Stimulated activated CD8-positive, alpha-beta memory T cell treated with anti-CD3 and anti-CD28 coated beads, Interleukin-15, amount 100 ng/mL, for 24 hours (primary cell): ENCODE measurements at places on chromosomes 6 and 20.

DNA sequence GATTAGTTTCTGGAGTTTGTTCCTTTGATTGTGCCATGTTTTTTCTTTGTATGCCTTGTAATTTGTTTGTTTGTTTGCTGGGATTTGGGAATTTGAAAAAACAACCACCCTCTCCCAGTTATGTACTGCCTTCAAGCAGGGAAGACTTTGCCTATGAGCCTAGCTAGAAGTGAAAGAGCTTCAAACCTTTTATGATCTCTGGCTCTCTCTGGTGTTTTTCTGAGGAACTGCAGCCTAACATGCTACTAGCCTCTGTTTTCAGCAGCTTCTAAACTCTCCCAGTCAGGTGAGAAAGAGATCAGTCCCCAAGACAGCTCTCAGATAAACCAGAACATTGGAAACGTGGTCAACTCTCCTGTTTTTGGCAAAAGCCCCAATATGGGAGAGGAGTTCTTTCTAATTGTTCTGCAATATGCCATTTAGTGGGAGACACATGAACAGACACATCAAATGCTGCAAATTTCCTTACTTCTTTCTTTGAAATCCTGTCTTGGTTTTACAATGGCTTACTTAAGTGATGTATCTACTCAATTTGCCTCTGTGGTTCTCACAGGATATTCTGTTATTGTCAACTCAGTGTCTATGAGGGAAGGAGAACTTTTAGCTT lies 58.9 kb upstream of the SERINC1 start:
- DNase-seq = no peak

GRCh38 chr6:71080133-71080532 lies 123.3 kb upstream of the B3GAT2 start:
- DNase-seq = no peak

DNA sequence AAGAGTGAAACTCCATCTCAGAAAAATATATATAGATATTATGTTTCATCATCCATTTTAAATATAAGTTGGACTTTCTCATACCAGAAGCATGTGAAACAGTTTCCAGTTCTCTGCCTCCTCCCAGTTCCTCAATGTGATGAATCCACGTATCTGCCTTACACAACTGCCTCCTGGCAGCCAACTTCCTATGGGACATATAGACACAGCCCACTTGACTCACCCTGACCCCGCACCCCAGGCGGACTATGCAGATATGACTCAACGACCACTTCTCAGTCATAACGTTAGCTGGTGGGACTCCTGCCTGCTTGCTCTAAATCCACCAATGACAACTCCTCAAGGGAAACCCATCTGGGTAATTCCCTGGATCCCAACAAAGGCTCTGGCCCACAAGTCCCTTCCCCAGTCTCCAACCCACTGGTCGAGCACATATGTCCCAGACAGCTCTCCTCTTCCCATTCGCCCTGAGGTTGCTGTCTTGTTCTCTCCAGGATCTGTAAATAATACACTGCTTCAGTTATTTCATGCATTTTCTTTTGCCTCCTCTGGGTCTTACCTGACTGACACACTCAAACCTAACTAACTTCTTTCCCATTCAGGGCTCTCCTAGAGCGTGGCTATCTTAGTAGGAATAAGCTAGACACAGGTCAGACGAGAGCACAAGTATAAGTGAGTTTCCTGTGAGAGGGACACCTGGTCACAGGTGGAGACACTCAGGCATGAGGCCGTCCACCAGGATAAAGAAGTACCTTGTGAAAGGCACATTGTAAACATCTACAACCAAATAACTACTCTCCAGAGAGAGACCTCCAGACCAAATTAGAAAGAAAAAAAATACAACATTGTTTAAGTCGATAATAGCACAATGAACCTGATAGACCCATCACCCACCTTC lies 548.5 kb downstream of the CD83 start:
- DNase-seq = no peak

DNA sequence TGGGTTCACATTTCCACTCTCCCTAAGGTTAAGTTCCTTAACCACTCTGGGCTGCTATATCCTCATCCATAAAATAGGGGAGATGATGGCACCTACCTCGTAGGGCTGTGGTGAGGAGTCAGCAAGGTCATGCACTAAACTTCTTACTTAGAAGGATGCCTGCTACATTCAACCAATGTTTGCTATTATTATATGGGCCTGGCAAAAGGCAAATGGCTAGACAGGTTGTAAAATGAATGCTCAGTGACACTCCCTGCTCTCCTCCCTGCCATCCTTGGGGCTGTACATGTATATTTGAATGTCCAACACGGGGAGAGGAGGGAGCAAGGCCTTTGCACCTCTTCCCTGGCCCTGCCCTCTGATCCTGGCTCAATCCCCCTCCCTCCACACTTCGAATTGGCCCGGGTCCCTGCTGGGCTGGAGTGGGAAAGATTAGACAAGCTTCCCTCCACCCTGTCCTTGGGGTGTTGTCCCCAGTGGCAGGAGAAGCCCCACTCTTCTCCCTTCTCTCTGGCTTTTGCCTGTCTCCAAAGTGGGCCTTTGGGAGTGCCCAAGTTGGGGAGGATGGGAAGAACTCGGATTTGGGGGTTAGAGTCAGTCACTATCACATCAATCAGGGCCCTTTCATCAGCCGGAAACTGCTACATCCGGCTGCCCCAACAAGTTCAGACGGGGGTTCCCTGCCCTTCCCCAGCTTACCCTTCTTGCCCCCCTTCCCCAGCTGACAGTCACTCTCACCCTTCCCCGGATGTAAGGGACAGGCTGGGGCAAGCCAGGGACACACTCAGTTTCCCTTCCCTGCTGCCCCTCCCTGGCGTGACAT lies 36.3 kb upstream of the VEGFA start:
- no peak for DNase-seq

GRCh38 chr20:9225879-9226278 lies 157.0 kb downstream of the PLCB4 start:
- no peak for DNase-seq

DNA sequence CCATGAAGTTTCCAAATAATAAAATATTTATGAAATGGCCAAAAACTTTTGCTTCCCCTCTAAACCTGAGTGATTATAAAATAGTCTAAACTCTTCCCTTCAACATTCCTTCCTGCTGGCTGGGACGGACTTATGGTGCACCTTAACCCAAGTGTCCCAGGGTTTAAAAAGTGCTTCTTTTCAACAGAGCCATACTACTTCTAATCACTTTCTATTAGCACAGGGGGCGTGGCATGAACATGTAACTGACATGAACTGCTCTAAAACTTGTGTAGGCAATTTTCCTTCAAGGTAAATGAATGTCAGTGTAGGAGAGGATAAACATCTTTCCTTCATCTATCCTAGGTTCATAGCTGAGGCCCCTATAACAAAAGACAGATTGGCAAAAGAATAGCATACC lies 163.6 kb upstream of the RIMS1 start:
- DNase-seq = no peak

DNA sequence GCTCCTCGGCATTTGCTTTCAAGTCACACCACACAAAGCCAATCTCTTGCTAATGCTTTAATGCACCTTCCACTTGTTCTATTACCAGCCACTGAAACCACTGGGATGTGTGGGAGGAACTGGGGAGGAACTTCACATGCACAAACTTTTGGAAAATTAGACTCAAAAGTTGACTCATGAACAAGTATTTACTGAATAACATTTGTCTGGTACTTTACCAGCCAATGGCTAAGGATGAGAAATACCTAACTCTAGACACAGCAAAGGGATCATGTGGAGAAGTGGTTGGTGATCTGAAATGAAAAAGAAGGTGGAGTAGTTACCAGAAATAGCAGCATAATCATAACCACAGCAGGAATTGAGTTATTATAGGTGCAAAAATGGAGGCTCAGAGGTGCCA lies 554.0 kb upstream of the NOX3 start:
- DNase-seq = no peak

DNA sequence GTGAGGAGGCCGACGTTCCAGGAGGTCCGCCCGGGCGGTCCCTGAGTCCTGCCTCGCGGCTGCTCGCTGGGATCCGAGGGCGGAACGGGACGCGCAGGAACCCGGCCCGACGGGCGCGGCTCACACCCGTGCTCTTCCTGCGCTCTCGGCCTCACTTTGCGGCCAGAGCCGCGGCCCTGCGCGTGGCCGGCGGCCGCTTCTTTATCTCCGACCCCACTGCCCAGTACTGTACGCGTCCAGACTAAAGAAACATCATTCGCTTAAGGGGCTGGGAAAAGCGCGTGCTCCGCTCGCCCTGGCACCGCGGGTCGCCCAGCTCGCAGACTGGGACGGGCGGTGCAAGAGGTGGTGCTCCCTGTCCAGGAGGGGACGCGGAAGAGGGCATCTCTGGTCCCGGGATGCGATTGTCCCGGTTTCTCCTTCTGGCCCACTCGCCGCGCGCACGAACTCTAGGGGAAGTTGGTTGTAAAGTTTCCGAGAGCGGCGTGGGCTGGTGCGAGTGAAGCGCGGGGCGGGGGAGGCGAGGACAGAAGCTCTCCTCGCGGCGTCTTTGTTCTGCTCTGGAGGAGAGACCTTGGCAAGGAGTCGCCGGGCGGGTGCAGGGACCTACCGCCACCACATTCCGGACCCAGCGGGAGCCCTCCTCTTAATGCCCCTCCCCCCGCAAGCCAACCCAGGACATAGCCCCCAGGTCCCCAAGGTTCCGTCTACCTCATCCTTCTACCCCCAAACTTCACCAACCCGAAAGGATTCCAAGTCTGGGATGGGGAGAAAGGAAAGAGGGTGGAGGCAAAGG lies 71.0 kb downstream of the SOX4 start:
- DNase-seq = no peak

DNA sequence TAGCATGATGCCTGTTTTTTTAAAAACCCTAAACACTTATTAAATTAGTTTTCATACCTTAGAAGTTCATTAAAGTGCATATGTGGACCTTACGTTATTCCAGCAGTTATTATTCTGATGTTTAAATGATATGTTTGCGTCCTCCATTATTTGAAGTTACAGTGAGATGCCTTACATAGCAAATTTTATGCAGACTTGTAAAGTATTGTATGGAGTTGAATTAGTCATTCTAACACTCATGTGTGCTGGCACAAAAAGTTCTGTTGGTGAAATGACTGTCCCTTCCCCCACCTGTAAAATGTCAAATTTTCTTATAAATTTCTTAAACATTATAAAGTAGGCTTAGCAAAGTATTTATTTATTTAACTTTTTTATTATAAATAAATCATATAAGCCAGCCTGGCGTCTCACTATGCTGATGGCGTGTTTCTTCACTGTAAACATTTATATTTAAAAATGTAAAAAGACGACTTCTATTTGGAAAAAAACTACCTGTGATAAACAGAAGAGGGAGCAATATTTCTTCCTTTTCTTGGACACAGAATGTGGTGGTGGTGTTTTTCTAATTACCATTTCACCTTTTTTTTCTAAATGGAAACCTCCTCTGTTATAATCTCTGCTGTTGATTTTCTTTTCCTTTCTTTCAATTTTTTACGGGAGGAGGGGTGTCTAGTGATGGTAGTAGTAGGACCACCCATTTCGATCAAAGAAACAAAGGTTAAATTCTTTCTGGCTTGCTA lies 155.4 kb downstream of the RFPL4B start:
- DNase-seq = no peak

- DNase-seq = no peak
Measured at GRCh38 chr20:17646209-17646960, 35.7 kb downstream of the RRBP1 start.

DNA sequence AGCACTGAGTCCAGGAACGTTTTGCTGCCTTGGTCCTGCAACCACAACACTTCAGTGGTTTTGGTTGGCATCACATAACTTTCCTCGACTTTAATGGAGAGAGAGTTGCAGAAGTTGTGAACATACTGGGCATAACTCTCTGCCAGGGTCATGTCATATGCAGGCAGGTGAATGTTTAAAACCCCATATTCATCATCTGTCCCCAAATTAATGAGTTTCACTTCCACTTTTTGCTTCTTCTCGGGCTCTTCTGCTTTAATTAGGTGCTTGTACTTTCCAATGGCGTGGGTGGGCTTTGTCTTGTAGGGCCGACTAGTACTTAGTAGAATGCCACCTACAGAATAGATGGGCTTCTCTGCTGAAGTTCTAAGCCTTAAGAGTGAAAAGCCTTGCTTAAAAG lies 45.2 kb upstream of the TFAP2A start:
- no peak for DNase-seq

GRCh38 chr6:154134471-154135147 lies 95.6 kb downstream of the OPRM1 start:
- no peak for DNase-seq

DNA sequence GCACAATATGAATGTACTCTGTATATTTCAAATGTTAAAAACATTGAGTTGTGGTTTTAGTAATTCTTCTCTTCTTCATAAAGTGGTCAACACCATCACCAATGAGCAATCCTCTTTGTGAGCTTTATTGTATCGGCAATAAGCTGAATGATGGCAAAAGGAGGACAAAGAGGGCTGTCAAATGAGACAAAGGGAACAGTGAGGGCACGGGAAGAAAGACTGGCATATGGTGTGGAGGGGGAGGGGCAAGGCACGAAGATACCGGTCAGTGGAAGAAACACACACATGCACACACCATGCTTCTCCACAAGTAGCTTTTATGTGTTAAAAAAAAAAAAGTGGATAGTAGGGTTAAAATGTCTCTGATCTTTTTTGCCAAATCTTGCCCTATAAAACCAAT lies 506.8 kb upstream of the CITED2 start:
- DNase-seq = no peak

DNA sequence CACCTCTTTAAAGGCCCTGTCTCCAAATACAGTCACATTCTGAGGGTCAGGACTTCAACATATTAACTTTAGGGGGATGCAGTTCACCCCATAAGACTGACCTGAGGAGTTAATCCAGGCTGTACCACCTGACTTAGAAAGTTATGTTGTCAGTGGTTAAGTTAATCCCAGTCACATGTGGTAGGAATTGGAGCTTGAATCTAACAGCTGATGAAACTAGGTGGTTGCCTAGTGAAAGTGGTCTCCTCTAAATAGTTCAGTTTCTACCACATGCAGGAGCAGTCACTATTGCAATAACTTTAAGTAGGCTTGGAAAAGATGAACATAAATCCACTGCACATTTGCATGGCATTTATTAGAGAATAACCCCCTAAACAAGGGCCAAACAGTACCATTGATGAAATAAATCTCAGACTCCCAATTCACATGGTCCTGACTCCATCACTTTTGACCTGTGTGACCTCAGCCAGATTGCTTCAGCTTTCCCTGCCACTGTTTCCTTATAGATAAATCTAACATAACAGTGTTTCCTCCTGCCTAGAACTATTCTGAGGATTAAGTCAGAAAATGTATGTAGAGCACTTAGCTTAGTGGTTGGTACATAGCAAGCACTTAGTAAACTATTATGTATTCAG lies 20.1 kb downstream of the SAMD5 start:
- no peak for DNase-seq

GRCh38 chr6:130893277-130893676 lies 66.1 kb downstream of the SMLR1 start:
- no peak for DNase-seq

GRCh38 chr6:3592371-3592941 lies 135.6 kb upstream of the SLC22A23 start:
- DNase-seq = no peak

DNA sequence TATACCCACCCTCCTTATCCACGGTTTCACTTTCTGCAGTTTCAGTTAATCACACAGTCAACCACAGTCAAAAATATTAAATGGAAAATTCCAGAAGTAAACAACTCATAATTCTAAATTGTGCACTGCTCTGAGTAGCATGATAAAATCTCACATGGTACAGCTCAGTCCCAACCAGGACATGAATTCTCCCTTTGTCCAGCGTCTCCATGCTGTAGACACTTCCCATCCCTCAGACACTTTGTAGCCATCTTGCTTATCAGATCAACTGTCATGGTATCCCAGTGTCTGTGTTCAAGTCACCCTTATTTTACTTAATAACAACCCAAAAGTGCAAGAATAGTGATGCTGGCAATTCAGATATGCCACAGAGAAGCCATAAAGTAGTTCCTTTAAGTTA lies 94.7 kb downstream of the PDE10A start:
- DNase-seq = no peak

GRCh38 chr20:33927724-33928123 lies 66.0 kb upstream of the RALY start:
- no peak for DNase-seq
